ENCODE measurements at places on chromosomes 4 and X.
A peak's percentile ranks its signal among the peaks of the same experiment; 100 is the strongest.

- DNase-seq = no peak
Measured at GRCh38 chr4:113436360-113436759, 325.2 kb downstream of the CAMK2D start.

DNA sequence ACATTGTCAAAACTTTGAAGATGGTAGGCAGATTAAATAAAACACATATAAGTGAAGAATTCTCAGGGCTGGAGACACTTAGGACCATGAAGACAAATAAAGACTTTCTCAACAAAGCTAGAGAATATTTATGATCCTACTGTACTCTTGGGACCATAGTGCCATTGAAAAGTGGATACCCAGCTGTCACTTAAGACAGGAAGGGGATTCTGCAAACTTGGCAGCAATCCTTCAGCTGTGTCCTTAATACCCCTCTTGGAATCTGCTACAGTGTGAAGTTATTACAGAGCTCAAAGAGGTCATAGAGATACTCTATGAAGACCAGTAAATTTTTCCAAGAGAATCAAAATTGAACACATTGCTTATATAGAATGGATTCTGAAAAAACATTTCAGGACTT, 24.3 kb downstream of the PDE5A start:
- DNase-seq = no peak

- DNase-seq = no peak
Measured at GRCh38 chr4:173362666-173363065, 8.1 kb upstream of the SAP30 start.

DNA sequence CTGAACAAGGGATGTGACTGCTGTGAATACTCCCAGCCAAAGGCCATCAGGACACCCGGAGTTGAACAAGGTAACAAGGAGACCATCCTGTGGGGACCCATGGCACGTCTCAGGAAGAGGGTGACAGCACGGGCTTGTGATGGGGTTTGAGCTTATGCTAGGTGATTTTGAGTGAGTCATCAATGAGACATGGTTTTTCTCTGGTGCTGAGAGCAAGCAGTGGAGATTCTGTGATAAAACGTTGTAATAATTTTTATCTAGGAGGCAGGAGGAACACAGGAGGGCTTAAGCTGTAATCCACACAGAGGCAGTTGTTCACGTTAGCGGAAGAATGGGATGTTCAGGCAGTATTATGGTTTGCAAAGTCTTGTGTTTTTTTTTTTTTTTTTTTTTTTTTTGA, 36.0 kb downstream of the TRIML1 start:
- DNase-seq = no peak

DNA sequence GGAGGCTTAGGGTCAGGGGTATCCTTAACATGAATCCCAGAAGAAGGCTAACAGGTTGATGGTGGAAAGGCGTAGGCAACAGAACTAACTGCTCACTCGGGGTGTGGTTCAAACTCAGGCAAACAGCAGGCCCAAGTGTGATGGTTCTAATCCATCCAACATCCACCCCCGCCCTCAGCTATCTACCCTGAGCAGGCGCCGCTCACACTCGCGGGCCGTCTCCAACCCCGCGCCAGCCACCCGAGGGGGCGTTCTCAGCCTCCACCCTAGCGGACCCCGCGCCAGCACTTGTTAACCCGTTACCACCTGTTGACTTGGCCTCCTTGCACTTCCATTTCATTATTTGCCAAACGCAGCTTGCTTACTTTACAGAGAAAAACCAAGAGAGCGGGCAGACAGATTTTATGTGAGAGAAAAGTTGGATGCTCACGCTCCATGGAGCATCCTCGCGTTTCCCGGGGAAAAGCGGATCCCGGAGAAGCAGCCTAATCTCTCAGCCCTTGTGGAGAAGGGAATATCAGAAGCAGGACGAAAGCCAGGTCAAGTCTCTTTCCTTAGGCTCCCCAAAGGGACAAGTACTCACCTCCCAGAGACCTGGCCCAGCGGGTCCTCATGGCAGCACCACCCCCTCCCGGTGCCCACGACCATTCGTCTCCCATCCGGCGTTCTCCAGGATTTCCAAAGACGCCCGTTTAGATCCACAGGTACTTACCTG, 773 bp downstream of the SNCA start:
- no peak for DNase-seq

- DNase-seq = no peak
Measured at GRCh38 chrX:43720082-43720481, 64.0 kb downstream of the MAOA start.

DNA sequence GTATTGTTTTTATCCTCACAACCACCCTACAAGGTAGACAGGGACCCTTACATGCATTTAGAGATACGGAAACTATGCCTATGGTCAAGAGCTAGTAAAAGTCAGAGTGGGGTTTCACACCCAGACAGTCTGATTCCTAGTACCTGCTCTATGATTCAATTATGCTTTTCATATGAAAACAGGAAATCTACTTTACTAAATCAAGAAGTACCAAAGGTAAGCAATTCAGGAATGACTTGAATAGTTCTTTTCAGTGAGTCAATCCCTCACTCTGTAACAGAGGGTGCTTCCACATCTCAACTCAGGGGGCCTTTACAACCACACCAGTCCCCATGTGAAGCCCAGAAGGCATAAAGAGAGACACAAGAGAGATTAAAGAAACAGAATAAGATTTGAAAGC, 191.4 kb downstream of the PPP3CA start:
- DNase-seq = no peak

- no peak for DNase-seq
Measured at GRCh38 chr4:76546759-76547742, 112.0 kb downstream of the SHROOM3 start.

DNA sequence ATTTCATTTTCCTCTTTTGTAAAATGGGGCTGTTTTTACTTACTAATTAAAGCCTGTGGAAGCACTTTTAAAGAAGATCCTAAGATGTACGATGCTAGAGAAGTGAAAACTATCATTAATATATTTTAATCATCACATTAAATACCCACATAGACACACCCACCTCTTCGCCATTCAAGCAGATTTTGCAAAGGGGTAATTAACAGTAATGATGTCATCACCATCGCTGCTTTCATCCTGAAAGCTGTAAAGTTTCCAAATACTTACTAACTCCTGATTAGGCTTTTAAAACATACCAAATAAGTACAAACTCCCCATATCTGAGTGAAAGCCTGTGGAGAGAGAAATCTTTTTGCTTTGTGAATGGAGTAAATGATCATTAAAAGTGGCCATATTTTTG, 17.6 kb upstream of the NYX start:
- no peak for DNase-seq

DNA sequence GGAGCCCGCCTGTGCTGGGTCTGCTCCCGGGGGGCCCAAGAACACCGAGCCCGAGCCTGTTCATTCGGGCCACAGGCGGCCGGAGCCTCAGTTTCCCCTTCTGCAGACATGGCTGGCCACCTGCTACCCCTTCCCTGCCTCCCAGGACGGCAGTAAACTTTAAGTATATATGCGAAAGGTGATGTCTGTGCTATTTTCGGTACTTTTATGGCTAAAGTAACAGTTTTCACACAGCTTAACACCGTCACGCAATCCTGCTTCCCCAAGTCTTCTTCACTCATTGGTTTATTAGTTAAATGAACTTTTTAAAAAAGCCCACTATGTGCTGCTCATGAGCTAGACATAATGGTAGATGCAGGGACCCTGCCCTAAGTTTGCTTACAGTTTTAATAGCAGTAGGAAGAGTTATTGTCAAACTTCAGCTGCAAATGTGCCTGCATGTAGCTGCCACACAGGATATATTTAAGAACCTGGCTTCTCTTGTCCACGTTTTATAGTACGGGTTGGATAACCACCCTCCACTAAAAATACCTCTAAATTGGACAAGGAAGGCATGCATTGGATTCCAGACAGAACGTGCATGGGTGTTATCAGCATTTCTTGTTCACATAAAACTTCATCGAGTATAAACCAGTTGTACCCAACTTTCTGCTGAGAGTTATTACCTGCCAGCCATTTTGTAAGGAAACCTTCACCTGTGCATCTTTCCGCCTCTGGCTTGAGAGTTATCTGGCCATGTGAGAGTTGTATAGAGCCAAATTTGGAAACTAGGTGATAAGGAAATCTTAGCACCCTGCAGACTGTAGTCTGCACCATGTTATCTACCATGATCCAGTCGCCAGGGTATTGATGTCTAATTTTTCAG, 741 bp downstream of the ANAPC4 start:
- peak; percentile 9 for DNase-seq
